ENCODE measurements at places on chromosomes 2 and 18.

GRCh38 chr2:135651717-135652116 lies 89.9 kb upstream of the UBXN4 start:
- DNase-seq: no peak

GRCh38 chr2:48558456-48558855 lies 28.5 kb downstream of the STON1 start:
- DNase-seq: no peak

DNA sequence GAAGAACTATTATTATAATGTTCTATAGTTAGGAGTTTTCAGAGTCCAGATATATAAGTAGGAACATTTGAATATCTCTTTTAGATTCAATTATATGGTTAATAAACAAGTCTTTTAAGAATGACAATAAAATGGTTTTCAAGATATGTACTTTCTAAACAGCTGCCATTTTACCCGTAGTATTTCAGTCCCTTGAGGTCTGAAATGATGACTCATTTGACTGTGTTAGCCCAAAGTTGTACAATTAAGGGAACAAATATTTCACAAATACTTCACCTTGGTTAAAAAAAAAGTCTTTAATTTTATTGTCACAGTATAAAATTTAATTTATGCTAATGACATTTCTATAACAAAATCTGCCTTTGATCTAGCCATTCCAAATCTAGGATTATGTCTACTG lies 91.6 kb upstream of the TANK start:
- no peak for DNase-seq

DNA sequence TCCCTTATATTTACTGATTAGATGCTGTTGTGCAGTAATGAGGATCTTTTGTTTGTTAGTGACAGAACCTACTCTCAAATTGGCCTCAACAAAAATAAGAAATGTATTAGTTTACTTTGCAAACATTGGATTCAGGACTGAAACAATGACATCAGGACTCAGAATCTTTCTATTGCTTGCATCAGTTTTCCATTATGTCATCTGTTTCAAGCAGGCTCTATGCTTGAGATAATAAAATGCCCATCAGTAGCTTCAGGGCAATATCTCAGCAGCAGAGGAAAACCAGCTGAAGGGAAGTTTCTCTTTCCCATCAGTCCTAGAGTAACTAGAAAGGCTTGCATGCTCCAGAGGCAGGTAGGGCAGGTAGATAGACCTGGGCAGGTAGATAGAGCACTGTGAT lies 375.5 kb upstream of the SLC8A1 start:
- no peak for DNase-seq
